NCI-H748 treated with DMSO at 0.1 percent for 48 hours (cell line): ENCODE measurements at places on chromosomes 5 and 9.

GRCh38 chr9:29290516-29290915 lies 1717.2 kb upstream of the C9orf72 start:
- DNase-seq: no peak

DNA sequence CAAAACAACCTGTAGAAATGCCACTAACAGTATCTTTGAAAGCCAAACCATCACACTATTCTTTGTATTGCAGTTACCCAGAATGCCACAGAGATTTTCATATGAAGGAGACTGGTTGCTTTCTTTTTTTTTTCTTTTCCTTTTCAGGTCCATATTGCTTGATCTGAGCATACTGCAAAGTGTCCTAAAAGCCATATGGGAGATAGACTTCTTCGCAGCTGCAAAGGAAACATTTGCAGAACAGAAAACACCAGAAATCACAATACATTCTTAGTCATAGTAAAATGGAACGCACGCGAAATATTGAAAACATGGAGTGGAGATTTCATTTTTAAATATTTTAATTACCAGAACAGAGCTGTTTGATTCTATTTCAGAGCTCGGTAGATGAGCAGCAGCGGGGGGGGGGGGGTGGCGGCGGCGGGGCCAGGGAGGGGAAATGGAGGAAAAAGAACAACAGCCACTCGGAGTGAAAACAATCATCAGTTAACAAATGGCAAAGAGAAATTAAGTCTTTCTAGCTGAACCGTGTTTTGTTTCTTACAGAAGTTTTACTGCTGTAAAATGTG lies 284.1 kb downstream of the NFIB start:
- no peak for DNase-seq

GRCh38 chr5:142976861-142977260 lies 206.7 kb downstream of the ARHGAP26 start:
- no peak for DNase-seq

GRCh38 chr5:7878381-7878873 lies 9.5 kb downstream of the MTRR start:
- DNase-seq: no peak

GRCh38 chr9:127644146-127644827 lies 32.2 kb downstream of the STXBP1 start:
- DNase-seq: no peak

GRCh38 chr5:151580239-151580638 lies 10.9 kb downstream of the FAT2 start:
- DNase-seq: no peak

- no peak for DNase-seq
Measured at GRCh38 chr9:136398286-136398685, 1.7 kb downstream of the SNAPC4 start.

- no peak for DNase-seq
Measured at GRCh38 chr9:71796100-71796767, 27.9 kb upstream of the CEMIP2 start.

DNA sequence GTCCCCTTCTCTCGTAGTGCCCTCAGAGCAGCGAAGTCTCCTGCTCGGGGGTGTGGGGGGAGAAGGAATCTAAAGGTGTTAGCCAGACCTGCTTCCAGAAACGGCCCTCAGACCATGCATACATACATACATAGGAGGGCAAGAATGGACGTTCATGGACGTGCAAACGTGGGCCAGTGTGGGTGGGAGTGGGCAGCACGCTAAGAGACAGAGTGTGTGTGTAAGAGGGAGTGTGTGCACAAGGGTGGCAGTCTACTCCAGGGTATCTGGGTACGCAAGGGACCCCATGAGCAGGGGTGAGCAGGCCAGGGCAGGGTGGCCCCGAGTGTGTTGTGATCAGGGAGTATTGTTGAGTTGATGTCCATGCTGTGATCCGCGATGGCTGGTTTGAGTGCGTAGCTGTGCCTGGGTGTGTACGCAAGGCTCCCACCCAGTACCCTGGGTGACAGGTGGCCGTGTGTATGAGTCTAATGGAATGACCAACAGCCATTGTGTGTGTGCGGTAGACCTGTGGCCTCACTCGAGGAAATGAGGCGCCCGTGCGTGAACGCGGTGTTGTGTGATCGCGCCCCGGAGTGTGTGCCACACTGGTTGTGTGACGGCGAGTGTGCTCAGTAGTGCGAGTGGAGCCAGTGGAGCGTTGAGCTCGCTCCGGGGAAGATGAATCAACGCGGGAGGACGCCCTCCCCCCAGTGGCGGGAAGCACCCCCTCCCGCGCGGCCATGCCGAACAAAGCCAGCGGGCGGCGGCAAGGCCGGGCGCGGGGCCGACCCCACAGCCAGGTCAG lies 826 bp downstream of the GPRIN1 start:
- DNase-seq: no peak

GRCh38 chr5:52801329-52801728 lies 13.6 kb downstream of the ITGA1 start:
- DNase-seq: peak; percentile 15

- DNase-seq: no peak
Measured at GRCh38 chr9:114025196-114025753, 52.8 kb downstream of the AMBP start.

DNA sequence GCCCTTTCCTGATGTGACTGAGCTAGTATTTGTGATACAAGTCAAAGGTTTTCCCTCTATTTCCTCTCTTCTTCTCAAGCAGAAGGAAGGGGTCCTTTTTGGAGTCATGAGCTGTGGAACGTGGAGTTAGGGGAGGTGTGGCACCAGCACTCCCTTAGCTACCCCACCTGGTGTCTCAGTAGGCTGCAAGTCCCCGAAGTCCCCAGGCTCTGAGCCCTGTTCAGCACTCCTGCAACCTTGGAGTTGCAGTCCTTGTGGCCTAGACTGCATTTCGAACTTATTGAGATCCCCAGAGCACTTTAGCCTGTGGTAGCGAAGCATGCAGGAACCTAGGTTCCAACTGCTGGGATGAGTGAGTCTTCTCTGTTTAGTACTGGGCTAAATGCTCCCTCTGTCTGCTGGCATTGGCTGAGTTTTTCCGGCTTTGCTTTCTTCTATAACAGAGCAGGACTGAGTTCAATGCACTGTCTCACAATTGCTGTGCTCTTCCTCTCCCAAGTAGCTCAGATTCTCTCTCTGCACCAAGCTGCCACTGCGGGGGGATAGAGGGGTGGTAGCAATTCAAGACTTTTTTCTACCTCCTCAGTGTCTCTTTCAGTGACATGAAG lies 600.7 kb upstream of the CDH9 start:
- DNase-seq: no peak

- DNase-seq: peak; percentile 27
Measured at GRCh38 chr9:95055851-95056551, 261.5 kb downstream of the FANCC start.

- no peak for DNase-seq
Measured at GRCh38 chr5:2758632-2759031, 7.2 kb upstream of the IRX2 start.

GRCh38 chr5:87388129-87388528 lies 24.6 kb downstream of the CCNH start:
- DNase-seq: no peak
